ENCODE measurements at places on chromosomes 3 and 15.

DNA sequence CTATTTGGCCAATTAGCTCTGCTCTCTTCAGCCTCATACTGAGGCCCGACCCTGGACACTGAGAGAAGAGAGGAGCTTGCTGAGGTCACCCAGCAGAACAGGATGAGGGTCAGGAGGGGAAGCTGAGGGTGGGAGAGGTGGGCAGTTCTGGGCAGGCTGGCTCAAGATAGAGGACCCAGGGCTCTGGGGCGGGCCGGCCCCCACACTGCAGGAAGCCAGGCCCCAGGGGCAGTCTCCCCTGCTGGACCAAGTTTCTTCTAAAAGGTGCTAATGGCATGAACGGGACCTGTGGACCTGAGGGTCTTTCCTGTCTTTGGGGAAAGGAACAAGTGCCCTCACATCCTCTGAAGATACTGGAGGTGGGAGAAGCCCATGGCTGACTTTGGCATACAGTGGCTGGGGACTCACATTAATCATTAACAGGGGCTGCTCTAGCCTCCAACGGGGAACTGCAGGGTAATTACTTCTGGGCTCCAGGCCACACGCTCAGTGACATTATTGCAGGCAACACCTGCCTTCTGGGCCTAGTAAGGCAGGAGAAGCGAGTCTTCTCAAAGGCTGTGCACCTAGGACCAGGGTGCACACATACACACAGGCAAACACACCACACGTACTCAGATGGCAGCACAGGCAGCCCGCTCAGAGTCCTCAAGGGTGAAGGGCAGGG is 10.6 kb downstream of the HCN4 start:
- DNase-seq: peak; percentile 33

DNA sequence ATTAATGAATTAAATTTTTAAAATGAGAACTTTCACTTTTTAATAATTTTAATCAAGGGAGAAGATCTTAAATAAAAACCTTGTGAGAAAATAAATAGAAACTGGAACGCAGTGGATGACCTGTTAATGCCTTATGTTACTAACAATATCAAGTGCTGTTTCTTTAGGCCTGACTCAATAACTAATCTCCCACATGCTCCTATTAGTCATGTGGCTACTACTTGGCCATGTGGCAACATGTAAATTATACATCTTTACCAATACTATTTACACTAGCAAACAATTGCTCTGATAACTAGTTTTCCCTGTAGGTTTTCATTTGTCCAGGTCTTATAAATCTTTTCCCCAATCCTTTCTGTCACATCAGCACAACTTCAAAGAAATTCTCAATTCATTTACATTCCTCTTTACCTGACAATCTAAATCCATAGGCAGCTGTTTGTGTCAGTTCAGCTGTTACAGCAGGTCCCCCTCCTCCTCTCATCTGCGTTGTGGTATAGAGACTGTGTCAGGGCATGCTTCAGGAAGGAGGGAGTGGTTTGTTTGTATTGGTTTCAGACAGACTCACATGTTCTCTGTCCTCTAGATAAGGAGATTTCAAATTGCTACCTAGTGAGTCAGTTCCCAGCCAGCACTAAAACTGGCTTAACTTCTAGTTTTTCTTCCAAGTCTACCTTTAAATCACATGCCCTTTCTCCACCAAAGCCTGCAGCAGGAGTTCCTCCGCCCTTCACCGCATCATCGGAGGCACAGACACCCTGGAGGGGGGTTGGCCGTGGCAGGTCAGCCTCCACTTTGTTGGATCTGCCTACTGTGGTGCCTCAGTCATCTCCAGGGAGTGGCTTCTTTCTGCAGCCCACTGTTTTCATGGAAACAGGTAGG is 11.3 kb upstream of the C3orf52 start:
- DNase-seq: no peak

GRCh38 chr3:117921411-117921810 is 1113.2 kb downstream of the IGSF11 start:
- no peak for DNase-seq

DNA sequence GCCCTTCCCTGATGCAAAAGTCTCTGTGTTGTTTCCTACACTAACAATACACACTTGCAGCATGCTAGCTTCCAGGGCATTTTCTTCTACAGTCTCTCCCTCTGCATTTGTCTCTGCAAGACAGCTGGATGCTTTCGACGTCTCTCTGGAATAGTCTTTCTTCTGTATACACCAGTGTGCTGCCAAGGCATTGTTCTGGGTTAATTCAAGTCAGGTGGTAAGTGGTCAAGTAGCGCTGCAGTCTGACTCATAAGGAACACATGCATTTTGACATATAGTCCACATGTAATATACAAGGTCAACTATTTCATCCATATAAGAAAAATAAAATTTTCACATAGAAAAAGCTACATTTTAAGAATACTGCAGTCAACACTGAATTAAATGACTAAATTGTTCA is 92.7 kb downstream of the MYLK start:
- no peak for DNase-seq

DNA sequence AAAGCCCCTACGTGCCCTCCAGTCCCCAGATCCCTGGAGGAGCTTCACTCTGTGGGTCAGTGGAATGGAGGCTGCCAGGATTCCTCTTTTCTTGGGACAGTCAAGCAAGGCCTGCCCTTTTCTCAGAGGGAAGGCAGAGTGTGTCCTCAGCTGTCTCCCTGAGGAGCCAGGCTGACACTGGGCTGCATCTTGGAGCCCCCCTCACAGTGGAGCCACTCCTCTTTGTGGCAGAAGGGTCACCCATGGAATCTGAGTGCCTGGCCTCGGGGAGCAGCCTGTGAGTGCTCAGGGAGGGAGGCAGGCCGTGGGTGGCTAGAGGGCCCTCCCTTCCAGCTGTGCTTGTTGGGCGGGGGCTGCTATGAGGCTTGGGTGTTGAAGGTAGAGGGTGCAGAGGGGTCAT is 41.2 kb downstream of the BOC start:
- DNase-seq: no peak

- DNase-seq: no peak
Observed at GRCh38 chr15:75049392-75049791, 26.0 kb downstream of the PPCDC start.

DNA sequence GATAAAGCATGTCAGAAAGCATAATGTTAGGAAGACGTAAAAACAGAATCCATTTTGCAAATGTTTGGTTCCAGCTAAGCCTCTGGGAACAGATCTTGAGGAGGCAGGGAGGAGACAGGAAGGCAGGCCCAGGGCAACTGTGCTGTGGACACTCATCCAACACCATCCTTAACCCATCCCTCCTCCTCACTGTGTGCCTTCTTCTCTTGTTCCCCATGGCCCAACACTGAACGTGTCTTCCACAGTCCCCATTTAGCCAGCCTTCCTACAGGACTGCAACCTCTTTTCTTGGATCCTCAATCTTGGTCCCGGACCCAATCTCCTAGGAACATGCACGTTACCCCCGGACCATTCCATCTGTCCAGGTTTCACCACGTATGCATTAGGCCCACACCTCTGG is 15.4 kb downstream of the C2CD4B start:
- DNase-seq: no peak

GRCh38 chr15:60458721-60459120 is 20.2 kb downstream of the ICE2 start:
- DNase-seq: no peak

DNA sequence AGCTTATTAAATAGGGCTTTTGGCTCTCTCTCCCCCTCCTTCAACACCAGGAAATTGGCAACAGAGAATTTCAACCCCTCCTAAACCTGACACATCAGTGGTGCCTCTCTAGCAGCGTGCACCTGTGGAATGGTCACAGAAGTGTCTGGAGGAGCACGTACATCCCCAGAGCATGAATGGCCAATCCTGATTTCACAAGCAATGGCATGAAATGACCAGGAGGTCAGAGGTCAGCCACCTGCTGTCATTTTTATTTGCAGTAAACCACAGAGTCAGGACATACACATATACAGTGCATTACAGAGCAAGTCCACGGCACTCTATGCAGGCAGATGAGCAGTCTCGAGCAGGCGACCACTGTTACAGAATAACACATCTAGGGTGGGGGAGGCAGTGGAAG is 25.1 kb upstream of the ETV5 start:
- no peak for DNase-seq

DNA sequence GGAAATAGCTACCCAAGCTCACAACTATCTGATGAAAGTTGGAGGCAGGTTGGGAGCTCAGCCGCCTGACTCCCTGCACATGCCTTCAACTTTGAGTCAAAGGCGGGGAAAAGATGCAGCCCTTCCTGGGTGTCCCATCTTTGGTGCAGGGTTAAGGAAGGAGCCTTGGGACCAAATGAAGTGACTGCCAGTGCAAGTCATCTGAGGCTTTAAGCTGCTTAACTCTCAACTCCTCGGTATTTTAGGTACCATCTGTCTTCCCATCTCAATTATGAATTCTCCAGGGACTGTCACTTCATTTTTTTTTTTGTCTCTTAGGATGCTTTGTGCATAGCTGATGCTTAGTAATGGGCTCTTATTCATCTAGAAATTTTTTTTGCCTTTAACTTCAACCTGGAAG is 408.8 kb upstream of the C2CD4B start:
- no peak for DNase-seq
